ENCODE measurements at places on chromosomes 3 and 15. TPM values are rescaled to one million over a fixed set of nuclear protein-coding genes. Genes with fewer than 3 reads are reported as not detected.

KNG1 gene
- total RNA-seq = not detected

- no peak for DNase-seq
These were observed 328.3 kb downstream of the THSD4 start for GRCh38 chr15:71443538-71443937.

- DNase-seq = peak; percentile 73
These were observed 18.6 kb downstream of the KBTBD13 start for GRCh38 chr15:65095011-65095746.

- DNase-seq = no peak
These were observed 261.8 kb upstream of the GOLGA6L4 start for GRCh38 chr15:83973816-83974215.

SLC24A5 gene
- total RNA-seq = not detected

GRCh38 chr15:66617137-66618090, 51.6 kb upstream of the LCTL start:
- DNase-seq = peak; percentile 91

ARRDC4 gene
- 24.0 TPM for total RNA-seq

- DNase-seq = no peak
These were observed 98.0 kb upstream of the BOC start for GRCh38 chr3:113113361-113113760.

- no peak for DNase-seq
These were observed 154.2 kb upstream of the TNIK start for GRCh38 chr3:171614318-171614921.
